T-helper 17 cell (primary cell): ENCODE measurements at places on chromosomes 6 and 20. TPM values are rescaled to one million over a fixed set of nuclear protein-coding genes. Genes with fewer than 3 reads are reported as not detected.

The MAPK13 gene
- total RNA-seq = 33.7 TPM

The AARS2 gene
- total RNA-seq = 13.1 TPM

The ERVFRD-1 gene
- total RNA-seq = not detected

The TULP1 gene
- total RNA-seq = not detected

The GJA10 gene
- total RNA-seq = not detected

The KIF3B gene
- 13.4 TPM for total RNA-seq

The SRC gene
- total RNA-seq = 22.8 TPM

- H3K4me1 ChIP-seq = peaks cover 4% of the 10 kb centered on the region
- no peaks in the 10 kb centered on the region for H3K36me3 ChIP-seq
- H3K27me3 ChIP-seq = no peaks in the 10 kb centered on the region
- H3K4me3 ChIP-seq = no peak overlapping the region
Measured at GRCh38 chr6:25179051-25179778, 100.0 kb upstream of the CARMIL1 start.

DNA sequence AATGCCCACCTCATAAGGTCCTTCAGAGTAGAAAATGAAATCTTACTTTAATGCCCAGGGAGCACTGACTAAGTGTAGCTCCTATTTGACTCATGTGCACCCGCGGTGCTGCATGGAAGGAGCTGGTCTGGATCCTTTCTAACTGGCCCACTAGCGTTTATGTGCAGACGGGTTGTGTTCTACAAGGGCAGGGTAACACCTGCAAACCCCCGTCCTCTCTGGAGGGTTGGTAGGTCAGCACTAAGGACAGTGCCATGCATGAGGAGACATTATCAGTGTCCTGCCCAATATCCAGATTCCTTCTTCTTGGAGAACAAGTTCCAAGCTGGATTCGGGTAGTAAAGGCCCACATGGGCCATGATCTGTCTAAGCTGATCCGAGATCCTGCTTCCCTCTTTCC, 140.3 kb downstream of the ANKRD60 start:
- H3K4me3 ChIP-seq = no peak overlapping the region
- no peaks in the 10 kb centered on the region for H3K4me1 ChIP-seq
- H3K27me3 ChIP-seq = peaks cover 44% of the 10 kb centered on the region
- DNase-seq = no peak
- no peak overlapping the region for H3K27ac ChIP-seq

GRCh38 chr6:129875610-129876520, 14.8 kb upstream of the TMEM244 start:
- H3K27ac ChIP-seq = peak overlapping the region; percentile 81
- H3K27me3 ChIP-seq = no peaks in the 10 kb centered on the region
- no peak for DNase-seq
- H3K4me3 ChIP-seq = peak overlapping the region; percentile 49
- H3K36me3 ChIP-seq = no peaks in the 10 kb centered on the region
- H3K4me1 ChIP-seq = peaks cover 8% of the 10 kb centered on the region

- H3K27me3 ChIP-seq = no peaks in the 10 kb centered on the region
- peaks cover 2% of the 10 kb centered on the region for H3K4me1 ChIP-seq
- no peak overlapping the region for H3K27ac ChIP-seq
Measured at GRCh38 chr6:111282515-111282914, 195.2 kb downstream of the SLC16A10 start.

- peaks cover 3% of the 10 kb centered on the region for H3K4me1 ChIP-seq
- no peak overlapping the region for H3K4me3 ChIP-seq
- H3K36me3 ChIP-seq = peaks cover 5% of the 10 kb centered on the region
Measured at GRCh38 chr6:116087437-116088027, 13.1 kb upstream of the NT5DC1 start.

GRCh38 chr6:133756078-133756695, 132.7 kb upstream of the TCF21 start:
- no peak for DNase-seq
- H3K4me3 ChIP-seq = no peak overlapping the region
- H3K4me1 ChIP-seq = no peaks in the 10 kb centered on the region
- H3K36me3 ChIP-seq = no peaks in the 10 kb centered on the region
- H3K27ac ChIP-seq = no peak overlapping the region

DNA sequence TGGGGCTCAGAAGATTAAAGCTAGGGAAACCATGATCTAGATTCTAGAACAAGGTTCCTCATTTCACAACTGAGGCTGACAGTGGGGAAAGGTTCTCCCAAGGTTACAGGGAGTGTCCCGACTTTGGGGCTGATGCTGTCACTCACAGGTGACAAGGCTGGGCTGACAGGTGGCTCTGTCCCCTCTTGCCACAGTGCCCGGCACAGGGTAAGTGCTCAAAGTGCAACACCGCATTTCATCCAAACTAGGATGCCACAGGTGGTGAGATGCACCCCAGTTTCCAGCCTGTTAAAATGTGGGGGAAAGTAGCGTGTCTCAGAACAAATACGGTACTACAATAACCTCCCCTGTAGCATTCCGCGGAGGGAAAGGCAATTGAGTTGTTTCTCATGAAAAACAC, 7.8 kb downstream of the ZBP1 start:
- H3K36me3 ChIP-seq = peaks cover 5% of the 10 kb centered on the region
- no peak overlapping the region for H3K27ac ChIP-seq
- no peak overlapping the region for H3K4me3 ChIP-seq
- no peaks in the 10 kb centered on the region for H3K27me3 ChIP-seq
- DNase-seq = no peak

DNA sequence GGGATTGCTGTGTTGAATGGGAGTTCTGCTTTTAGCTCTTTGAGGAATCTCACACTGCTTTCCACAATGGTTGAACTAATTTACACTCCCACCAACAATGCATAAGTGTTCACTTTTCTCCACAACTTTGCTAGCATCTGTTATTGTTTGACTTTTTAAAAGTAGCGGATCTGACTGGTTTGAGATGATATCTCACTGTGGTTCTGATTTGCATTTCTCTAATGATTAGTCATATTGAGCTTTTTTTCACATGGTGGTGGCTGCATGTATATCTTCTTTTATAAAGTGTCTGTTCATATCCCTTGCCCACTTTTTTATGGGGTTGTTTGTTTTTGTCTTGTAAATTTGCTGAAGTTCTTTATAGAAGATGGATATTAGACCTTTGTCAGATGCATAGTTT, 588.3 kb upstream of the ADGRB3 start:
- H3K4me1 ChIP-seq = no peaks in the 10 kb centered on the region
- no peak overlapping the region for H3K27ac ChIP-seq
- H3K27me3 ChIP-seq = no peaks in the 10 kb centered on the region
- H3K36me3 ChIP-seq = no peaks in the 10 kb centered on the region
- DNase-seq = no peak

DNA sequence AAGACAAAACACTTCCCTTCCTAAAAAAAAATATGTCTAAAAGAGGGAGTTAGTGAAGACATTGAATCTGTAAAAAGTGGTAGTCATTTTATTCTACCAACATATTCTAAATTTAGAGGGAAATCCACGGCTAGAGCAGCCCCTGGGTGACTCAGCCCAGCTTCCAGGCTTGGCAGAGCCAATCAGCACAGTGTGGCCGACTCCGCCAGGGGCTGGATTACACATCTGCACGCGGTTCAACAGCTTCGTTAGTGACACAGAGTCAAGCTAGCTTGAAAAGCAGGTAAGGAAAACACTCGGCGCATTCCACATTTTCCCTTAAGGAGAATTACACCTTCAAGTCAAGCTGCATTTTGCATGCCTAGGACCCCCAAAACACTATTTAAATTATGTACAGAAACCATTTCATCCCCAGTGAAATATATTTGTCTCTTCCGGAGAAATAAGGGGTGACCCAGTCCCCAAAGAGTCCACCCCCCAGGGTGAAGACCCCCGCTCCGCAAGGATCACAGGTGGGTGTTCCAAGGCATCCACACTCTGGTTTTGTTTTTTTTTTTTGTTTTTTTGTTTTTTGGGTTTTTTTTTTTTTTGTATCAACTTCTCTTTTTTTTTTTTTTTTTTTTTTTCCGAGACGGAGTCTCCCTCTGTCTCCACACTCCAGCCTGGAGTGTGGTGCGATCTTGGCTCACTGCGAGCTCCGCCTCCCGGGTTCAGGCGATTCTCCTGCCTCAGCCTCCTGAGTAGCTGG, 58.4 kb upstream of the ARID1B start:
- H3K27ac ChIP-seq = peak overlapping the region; percentile 95
- DNase-seq = no peak
- H3K27me3 ChIP-seq = no peaks in the 10 kb centered on the region
- no peaks in the 10 kb centered on the region for H3K36me3 ChIP-seq

GRCh38 chr6:162230147-162230752, 497.3 kb downstream of the PRKN start:
- peaks cover 2% of the 10 kb centered on the region for H3K4me1 ChIP-seq
- no peaks in the 10 kb centered on the region for H3K36me3 ChIP-seq

DNA sequence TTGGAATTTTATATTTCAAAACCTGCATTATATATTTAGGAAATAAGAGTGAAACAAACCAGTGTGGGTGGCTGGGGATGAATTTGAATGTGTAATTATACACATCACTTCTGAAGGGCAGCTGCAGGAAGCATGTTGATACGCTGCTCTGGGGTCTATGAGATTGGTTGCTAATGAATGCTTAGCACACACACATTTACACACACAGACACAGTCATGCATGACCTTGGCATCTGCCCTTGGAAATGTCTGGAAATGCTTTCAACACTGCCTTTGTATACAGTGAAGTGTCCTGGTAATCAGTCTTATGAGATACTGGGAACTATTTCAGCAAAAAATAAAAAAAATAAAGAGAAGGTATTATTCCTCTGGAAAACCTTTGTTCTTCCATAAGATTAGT, 83.4 kb downstream of the ELOVL4 start:
- H3K4me1 ChIP-seq = peaks cover 3% of the 10 kb centered on the region
- no peak for DNase-seq
- H3K36me3 ChIP-seq = no peaks in the 10 kb centered on the region
- H3K27ac ChIP-seq = no peak overlapping the region
- H3K4me3 ChIP-seq = no peak overlapping the region
- no peaks in the 10 kb centered on the region for H3K27me3 ChIP-seq

GRCh38 chr6:87391334-87391733, 16.4 kb upstream of the CFAP206 start:
- H3K36me3 ChIP-seq = no peaks in the 10 kb centered on the region
- no peak overlapping the region for H3K27ac ChIP-seq
- peaks cover 2% of the 10 kb centered on the region for H3K4me1 ChIP-seq
- H3K4me3 ChIP-seq = no peak overlapping the region
- H3K27me3 ChIP-seq = no peaks in the 10 kb centered on the region

- no peak for DNase-seq
- H3K4me3 ChIP-seq = no peak overlapping the region
- no peaks in the 10 kb centered on the region for H3K27me3 ChIP-seq
- H3K4me1 ChIP-seq = peaks cover 15% of the 10 kb centered on the region
Measured at GRCh38 chr6:136566851-136567250, 16.6 kb upstream of the MAP7 start.

DNA sequence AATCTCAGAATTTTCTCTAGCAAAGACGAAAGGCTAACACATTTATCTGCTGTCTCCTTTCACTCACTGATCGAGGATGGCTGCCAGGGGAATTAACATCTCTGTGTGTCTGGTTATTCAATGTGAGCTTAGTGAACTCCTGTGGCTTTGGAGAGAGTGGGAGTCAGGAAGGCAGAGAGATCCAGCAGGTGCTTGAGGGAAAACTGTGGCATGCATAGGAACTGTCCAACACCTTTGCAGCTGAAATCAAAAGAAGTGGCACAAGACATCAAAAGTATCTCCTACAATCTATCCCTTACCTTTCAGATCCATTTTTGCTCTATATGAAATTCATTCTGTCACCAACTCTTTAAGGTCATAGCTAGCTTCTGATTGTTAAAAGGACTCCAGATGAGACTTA, 11.8 kb upstream of the FAM184A start:
- H3K27me3 ChIP-seq = peaks cover 15% of the 10 kb centered on the region
- no peaks in the 10 kb centered on the region for H3K4me1 ChIP-seq
- no peak overlapping the region for H3K4me3 ChIP-seq
- no peak for DNase-seq

- no peaks in the 10 kb centered on the region for H3K4me1 ChIP-seq
- DNase-seq = no peak
- no peak overlapping the region for H3K4me3 ChIP-seq
- no peaks in the 10 kb centered on the region for H3K27me3 ChIP-seq
Measured at GRCh38 chr20:50061151-50062005, 51.6 kb downstream of the UBE2V1 start.

DNA sequence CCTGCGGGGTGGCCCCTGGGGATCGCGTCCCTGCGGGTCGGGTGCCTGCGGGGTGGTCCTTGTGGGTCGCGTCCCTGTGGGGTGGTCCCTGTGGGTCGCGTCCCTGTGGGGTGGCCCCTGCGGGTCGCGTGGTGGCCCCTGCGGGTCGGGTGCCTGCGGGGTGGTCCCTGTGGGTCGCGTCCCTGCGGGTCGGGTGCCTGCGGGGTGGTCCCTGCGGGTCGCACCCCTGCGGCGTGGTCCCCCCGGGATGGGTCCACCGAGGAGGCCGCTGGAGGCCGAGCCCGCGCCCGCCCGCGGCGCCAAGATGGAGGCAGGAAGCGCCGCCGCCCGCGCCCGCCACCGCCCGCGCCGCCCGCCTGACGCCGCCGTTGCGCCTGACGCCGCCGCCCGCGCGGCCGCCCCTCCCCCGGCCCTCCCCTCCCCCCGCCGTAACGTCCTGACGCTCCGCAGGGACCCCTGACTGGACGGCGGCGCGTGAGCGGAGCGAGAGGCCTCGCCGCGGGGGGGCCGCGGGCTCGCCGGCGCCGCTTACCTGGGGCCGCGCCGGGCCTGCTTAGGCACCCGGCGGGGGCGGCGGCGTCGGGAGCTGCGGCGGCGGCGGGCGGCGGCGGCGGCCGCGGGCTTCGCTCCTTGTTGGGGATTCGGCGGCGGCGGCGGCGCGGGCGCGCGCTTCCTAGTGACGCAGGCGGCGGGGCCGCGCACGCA, at the start of gene GMEB2:
Gene GMEB2 (minus strand): TSS at position 678 of the 705 bp plus-strand sequence. CDS start 7,704 bp downstream, outside the sequence.
- no peaks in the 10 kb centered on the region for H3K27me3 ChIP-seq
- peak within 1 kb of the TSS; percentile 95 for H3K27ac ChIP-seq

GRCh38 chr6:90424580-90424979, 127.9 kb upstream of the BACH2 start:
- H3K27ac ChIP-seq = peak overlapping the region; percentile 86
- no peak overlapping the region for H3K4me3 ChIP-seq
- DNase-seq = no peak
- peaks cover 11% of the 10 kb centered on the region for H3K4me1 ChIP-seq
- no peaks in the 10 kb centered on the region for H3K27me3 ChIP-seq

GRCh38 chr20:50636601-50637540, 54.5 kb downstream of the RIPOR3 start:
- H3K27me3 ChIP-seq = peaks cover 9% of the 10 kb centered on the region
- peaks cover 7% of the 10 kb centered on the region for H3K4me1 ChIP-seq
- no peak overlapping the region for H3K27ac ChIP-seq
- no peaks in the 10 kb centered on the region for H3K36me3 ChIP-seq

DNA sequence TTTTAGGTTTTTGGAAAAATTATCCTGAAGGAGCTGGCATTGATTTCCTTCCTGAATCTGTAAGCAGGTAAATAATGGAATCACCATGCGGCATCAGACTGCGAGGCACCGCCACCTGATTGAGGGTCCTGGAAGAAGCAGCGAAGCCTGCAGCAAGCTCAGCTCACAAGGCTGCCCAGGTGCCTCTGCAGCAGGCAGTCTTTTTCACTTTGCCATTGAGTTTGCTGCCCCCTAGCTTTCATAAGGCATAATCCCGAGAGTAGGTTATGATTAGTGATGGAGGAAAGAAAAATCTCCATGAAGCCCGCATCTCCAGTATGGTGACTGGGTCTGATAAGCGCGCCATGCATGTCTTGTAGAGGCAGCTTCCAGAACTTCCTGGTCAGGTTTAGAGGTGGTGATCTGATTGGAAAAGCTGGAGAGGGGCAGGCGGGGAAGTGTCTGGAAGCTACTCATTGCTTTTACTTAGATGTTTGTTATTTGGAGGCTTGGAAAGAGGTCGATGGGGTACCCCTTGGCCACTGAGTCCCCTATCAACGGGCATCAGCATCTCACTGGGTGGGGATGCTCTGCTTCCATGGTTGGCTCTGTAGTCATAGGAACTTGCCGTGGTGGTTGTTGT, 26.7 kb downstream of the IYD start:
- no peaks in the 10 kb centered on the region for H3K36me3 ChIP-seq
- H3K4me1 ChIP-seq = peaks cover 3% of the 10 kb centered on the region
- H3K27me3 ChIP-seq = peaks cover 41% of the 10 kb centered on the region
- no peak overlapping the region for H3K27ac ChIP-seq
- no peak for DNase-seq
- no peak overlapping the region for H3K4me3 ChIP-seq
